HuH-7.5 (cell line): ENCODE measurements at places on chromosomes 5 and 9.

- no peak for DNase-seq
Measured at GRCh38 chr5:169303119-169303515, 2.2 kb upstream of the SLIT3 start.

DNA sequence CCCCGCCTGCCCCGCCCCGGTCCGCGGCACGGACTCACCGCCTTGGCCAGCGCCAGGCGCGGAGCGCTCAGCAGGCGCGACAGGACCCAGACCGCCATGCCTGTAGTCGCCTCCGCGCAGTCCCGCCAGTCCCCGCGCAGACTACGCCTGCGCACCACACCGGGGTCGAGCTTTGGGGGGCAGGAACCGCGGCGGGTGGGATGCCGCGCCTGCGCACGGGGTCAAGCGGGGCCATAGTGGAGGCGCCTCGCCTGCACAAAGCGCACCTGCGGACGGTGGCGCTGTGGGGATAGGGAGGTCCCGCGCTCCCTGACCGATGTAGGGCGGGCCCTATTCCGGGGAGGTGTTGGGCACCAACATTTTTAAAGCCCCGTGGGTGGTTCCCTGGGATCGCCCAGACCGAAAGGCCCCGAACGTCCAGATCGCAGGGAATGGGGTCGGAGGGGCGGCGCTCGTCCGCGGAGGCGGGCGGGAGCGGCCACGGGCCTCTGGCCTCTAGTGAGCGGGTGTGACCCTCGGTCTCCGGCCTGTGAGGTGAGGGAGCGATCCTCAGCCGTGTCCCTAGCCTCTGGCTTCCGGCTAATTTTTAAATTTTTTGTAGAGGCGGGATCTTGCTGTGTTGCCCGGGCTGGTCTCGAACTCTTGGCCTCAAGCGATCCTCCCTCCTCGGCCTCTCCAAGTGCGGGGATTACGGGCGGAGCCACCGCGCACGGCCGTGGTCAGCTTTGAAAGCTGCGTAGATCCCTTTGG lies 70.8 kb upstream of the LPCAT1 start:
- peak; percentile 12 for DNase-seq

DNA sequence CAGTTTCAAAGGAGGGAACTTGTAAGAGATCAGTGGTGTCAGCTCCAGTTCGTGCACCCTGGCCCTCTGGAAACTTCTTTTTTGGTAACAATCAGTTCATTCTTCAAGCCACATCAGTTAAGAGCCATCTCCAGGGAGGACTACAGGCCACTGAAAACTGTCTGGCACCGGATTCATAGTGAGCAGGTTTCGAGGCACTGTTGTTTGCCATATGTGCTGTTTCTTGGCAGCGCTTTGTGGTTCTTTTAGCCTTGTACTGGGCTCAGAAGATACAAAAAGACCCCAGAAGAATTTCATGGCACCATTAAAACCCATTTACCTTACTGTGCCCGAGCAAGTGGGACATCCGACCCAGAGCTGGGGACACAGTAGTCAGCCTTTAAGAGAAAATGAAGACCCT lies 68.5 kb downstream of the OTULIN start:
- DNase-seq, result no peak

- no peak for DNase-seq
Measured at GRCh38 chr9:87223392-87224246, 274.0 kb upstream of the DAPK1 start.

DNA sequence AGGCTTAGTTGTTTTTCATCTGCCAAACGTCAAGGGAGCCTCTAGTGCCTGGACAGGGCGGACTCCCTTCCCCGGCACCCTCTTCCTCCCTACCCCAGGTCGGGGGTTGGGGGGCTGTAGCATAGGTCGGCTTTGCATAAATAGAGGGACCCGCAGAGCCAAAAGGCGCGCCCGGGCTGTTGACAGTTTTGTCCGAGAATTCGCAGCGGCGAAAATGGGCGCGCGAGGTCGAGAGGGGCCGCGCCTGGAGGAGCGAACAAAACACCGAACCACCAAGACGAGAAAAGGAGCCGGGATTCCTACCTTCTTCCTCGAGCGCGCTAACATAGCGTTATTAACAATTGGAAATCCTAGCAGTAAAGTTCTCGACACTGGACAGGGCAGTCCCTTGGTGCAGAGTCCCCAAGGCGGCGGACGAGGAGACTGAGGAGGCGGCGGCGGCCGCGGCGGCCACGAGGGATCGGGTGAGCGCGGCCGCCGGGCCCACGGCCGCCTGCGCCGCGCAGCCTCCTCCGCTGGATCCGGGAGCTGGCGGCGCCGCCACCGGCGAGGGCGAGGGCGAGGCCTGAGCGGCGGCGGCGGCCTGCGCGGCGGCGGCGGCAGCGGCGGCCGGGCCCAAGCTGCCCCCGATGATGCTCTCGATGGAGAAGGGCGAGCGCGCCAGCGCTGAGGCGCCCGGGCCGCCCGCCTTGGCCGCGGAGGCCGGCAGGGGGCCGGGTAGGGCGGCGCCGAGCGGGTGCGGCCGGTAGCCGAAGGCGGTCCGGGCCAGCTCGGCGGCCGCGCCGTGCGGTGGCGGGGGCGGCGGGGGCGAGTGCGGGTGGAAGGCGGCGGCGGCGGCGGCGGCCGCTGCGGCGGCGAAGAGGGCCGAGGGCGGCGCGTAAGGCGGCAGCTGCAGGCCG lies 1.7 kb downstream of the FOXD1 start:
- peak; percentile 39 for DNase-seq
